ENCODE measurements at places on chromosomes 6 and 20. TPM values are rescaled to one million over a fixed set of nuclear protein-coding genes. Genes with fewer than 3 reads are reported as not detected.

DNA sequence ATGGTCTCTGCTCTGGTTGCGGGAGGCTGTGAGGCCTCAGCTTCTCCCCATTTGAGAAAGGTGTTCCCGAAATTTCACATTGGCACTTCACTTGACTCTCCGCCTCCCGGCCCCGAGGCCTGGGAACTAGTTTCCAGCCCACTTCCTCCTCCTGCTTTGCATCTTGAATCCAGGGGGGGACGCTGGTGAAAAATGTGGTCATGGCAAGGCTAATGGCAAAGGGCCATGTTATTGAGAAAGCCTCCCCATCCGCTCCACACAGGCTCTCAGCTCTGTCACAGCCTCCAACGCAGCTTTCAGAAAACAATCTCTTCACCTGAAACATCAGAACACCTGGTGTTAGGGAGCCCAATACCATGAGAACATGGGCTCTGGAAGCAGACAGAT lies 5.6 kb downstream of the PLAGL2 start:
- no peak for DNase-seq

DNA sequence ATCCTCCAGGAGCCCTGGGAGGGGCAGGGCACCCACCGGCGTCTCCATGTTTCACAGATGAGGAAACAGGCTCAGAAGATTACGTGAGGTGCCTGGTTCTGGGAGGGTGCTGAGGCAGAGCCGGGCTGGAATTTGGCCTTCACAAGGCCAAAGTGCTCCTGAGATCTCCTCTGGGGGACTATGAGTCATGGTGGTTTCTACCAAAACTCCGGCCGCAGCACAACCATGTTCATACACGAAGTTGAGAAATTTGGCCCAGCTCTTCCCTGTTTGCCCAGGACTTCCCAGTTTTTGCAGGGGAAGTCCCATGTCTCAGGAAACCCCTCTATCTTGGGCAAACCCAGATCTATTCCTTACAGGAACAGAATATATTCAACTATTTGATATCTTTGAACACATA lies 172.9 kb upstream of the CDYL start:
- DNase-seq, result peak; percentile 59

- no peak for DNase-seq
Measured at GRCh38 chr6:45590226-45590625, 212.5 kb upstream of the SUPT3H start.

DNA sequence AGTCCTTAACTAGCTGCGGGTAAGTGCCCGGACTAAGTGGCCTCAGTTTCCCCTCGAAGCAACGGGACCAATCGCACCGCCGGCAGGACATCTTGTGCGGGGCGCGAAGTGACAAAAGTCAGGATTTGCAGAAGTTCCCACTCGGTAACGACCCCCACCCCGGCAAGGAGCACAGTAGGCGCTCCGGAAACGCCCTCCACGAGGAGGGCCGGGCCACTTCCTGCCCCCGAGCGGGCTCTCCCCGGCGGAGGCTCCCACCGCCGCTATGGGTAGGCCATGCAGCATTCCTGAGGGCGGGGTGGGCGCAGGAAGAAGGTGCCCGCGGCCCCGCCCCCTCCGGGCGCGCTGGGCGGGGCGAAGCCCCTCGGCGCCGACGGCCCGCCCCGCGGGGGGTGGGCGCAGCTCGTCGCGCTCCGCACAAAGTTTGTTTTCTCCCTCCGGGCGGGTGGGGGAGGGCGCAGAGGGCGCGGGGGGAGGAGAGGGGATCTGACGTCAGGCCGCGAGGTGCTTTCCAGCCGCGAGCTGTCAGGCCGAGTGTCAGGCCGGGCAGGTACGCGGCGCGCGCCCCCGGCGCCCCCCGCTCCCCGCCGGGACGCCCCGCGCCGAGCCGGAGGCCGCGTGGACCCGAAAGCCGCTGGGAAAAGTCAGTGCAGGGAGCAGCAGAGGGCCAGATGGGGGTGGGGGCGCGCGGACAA lies at the start of gene TGIF2:
Gene TGIF2 (plus strand): TSS at position 495 of the 695 bp plus-strand sequence. CDS start 5,178 bp downstream, outside the sequence.
- peak; percentile 91 for DNase-seq

- DNase-seq, result no peak
Measured at GRCh38 chr6:31892821-31893220, 4.7 kb downstream of the EHMT2 start.

DNPH1 gene
- 189 TPM for total RNA-seq

FAM184A gene
- 2.7 TPM for total RNA-seq

DNA sequence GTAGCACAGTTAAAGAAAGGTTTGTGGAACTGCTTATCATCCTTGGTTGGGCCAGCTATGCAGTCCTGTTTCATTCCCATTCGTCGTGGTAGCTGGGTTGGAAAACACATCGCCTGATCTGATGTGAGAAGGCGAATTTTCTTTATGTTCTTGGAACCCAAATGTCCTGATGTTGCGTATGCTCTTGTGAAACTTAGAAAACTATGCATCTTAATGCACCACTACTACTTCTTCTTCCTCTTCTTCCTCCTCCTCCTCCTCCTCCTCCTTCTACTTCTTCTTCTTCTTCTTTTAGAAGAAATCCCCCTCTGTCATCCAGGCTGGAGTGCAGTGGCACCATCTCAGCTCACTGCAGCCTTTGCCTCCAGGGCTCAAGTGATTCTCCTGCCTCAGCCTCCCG lies 381.6 kb downstream of the UTRN start:
- DNase-seq, result no peak

DNA sequence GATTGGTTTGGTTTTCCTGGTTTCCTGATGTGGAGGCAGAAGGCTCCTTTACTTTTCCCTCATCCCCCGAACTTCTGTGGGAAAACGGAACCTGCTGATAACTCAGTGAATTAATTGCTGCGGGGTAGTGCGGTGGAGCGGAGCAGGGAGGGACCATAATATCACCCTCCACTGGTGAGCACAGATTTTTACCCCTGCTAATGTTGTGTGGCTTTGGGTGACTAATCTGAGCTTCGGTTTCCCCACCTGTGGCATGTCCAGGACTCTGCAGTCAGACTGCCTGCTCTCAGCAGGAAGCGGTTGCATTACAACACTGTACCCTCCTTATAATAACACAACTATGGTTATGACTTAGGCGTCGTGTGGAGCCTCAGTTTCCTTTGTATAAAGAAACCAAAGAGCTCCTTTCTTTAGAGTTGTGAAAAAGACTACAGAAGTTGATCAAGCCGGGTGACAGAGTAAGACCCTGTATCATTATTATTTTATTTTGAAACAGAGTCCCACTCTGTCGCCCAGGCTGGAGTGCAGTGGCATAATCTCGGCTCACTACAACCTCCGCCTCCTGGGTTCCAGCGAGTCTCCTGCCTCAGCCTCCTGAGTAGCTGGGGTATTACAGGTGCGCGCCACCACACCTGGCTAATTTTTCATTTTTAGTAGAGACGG lies 2.2 kb upstream of the ID1 start:
- peak; percentile 66 for DNase-seq

XKR7 gene
- 0.38 TPM for total RNA-seq

DNA sequence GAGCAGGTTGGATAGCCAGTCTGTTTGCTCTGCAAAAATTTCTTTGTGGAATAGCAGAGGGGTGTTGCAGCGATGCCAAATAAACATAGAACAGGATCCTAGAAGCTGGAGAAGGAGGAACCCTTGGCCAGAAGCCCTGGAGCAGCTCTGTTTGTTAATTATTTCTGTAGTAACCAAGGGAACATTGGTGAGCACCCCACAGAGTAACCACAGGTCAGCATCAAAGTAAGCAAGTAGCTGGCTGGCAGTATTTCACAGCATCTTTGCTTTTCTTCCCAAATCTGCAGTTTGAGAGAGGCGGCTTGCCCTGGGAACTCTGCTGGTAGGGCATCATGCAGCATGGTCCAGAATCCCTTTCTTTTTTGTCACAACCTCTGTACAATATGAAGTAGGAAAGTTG lies 12.7 kb upstream of the APMAP start:
- DNase-seq, result no peak

- no peak for DNase-seq
Measured at GRCh38 chr20:41645372-41645771, 27.2 kb upstream of the CHD6 start.

CNBD2 gene
- 9.1 TPM for total RNA-seq

GRCh38 chr20:6277661-6278240 lies 154.9 kb upstream of the FERMT1 start:
- no peak for DNase-seq

NMBR gene
- not detected for total RNA-seq

GRCh38 chr6:137827411-137827940 lies 39.6 kb upstream of the TNFAIP3 start:
- no peak for DNase-seq

DNA sequence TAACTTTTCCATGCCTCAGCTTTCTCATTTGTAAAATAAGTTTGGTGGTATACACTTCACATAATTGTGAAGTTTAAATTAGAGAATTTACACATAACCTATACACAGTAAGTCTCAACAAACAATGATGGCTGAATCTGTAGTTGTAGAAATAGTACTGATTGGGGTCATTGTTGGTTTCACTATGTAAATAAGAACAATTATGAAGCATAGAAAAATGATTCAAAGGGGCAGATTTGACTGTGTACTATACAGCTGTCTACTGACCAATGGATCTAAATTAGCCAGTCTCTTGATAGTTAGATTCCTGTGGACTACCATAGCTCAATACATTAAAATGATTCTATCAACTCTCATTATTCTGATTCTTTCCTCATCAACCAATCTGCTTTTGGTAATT lies 181.1 kb upstream of the STXBP5 start:
- no peak for DNase-seq

DNA sequence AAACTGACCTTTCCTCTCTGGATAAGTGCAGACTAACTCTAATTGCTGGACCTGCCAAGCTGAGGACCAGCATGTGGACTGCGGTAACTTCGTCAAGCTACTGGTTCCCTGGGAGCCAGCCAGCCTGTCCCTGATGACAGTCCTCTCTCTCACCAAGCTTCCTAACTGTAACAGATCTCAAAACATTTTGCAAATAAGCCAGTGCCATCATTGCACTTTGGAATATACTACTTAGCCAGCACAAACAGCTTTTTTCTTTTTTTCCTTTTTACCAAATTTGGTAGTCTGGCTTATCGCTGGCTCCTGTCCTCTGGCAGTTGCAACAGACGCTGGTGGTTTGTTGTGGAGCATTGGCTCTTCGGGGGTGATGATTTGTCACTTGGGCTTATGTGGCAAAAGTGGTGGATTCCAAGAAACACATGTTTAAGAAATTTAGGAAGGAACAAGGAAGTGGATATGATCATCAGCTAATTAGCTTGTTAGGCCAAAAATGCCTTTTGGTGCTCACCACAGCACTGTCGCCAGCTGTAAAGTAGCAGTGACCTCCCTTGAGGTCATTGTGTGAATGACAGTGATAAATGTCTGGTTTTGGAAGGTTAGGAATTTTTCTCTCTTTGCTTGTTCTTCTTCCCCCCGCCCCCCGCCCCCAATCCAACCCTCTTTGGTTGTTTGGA lies 171.7 kb downstream of the CLIC5 start:
- no peak for DNase-seq

GRCh38 chr20:57734754-57735153 lies 24.9 kb upstream of the PMEPA1 start:
- no peak for DNase-seq

- no peak for DNase-seq
Measured at GRCh38 chr6:3195695-3196497, 31.6 kb downstream of the TUBB2B start.

- no peak for DNase-seq
Measured at GRCh38 chr20:3784216-3784853, 2.2 kb downstream of the CENPB start.

DNA sequence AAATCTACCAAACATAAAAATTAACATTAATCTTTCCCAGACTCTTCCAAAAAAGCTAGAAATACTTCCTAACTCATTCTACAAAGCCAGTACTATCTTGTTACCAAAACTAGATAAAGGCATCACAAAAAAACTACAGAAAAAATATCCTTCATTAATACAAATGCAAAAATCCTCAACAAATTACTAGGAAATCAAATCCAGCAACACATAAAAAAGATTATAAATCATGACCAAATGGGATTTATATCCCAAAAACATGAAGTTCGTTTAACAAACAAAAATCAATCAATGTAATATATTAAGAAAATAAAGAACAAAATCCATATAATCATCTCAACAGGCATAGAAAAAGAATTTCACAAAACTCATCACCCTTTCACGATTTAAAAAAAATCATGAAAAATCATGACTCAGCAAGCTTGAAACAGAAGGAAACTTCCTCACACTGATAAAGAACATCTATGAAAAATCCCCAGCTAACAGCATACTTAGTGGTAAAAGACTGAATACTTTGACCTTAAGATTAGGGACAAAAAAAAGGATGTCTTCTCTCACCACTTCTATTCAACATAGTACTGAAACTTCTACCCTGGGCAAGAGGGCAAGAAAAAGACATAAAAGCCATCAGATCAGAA lies 43.2 kb downstream of the RANBP9 start:
- no peak for DNase-seq

BPIFB2 gene
- total RNA-seq, result not detected

GRCh38 chr6:90168693-90169131 lies 127.9 kb downstream of the BACH2 start:
- DNase-seq, result no peak

EYA2 gene
- total RNA-seq, result not detected

DNA sequence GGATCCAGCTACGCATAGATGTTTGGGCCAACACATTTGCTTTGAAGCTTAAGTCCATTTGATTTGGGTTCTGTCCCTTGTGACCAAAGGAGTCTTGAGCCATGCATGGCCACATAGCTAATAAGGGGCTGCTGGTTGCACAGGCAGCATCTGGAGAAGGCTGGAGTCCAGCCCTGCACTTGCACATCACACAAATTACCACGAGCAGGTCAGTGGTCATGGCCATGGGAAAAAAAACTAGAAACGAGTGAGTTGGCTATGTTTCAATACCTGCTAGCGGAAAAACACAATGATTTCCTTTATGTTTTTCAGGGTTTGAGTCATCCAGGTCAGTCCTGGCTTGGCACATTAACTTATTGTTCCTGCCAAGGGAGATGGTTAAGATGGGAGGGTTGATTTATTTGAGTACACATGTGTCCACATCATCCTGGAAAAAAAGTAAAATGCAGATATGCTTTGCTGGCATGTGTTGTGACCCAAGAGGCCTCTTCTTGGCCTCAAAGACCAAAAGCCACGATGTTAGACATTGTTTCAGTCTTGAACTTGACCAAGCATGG lies 5.6 kb upstream of the STX16 start:
- DNase-seq, result no peak

- DNase-seq, result no peak
Measured at GRCh38 chr6:1244941-1245340, 67.0 kb upstream of the FOXQ1 start.

FOXQ1 gene
- not detected for total RNA-seq

DNA sequence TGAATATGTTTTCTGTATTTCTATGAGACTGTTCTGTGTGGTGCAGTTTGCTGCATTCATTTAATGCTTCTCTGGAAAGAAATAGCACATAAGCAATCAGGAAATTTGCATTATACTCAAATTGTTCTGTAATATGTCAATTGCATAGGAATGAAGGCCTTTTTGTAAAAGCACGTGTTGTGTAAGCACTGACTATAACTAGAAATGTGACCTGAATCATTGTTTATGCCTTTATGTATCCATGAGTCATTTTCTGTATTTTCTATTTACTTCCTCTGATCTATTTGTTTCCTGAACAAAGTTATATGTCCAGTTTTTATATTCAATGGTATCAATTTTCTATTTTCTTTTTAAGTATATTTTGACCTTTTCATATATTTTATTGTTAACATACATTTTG lies 1455.3 kb downstream of the GRIK2 start:
- DNase-seq, result no peak

GRCh38 chr6:91852252-91852651 lies 1265.4 kb upstream of the MAP3K7 start:
- no peak for DNase-seq
